Esophagus muscularis mucosa (tissue), 4 donors: ENCODE measurements at places on chromosomes 13 and 19. TPM values are rescaled to one million over a fixed set of nuclear protein-coding genes. Genes with fewer than 3 reads are reported as not detected.

Gene FXYD7
- not detected for total RNA-seq

GRCh38 chr13:31980830-31981229, 50.7 kb upstream of the FRY start:
- no peak for DNase-seq

DNA sequence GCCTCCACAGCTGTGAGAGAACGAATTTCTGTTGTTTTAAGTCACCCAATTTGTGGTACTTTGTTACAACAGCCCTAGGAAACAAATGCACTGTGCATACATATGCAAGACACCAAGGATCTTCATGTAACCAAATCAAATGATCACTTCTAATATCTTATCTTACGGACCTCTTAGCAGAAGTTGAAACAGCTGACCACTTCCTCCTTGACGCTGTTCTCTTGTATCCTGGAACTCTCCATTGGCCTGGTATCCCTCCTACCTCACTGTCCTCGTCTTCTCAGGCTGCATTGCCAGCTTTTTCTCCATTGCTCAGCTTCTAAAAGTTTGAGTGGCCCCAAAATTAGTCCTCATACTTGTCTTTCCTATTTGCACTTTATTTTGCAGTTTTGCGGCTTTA, 200.4 kb downstream of the DLEU7 start:
- no peak for DNase-seq

GRCh38 chr19:6800991-6801484, 28.5 kb downstream of the VAV1 start:
- no peak for DNase-seq

Gene PRTN3
- total RNA-seq, result 1.2 TPM

Gene METTL21C
- not detected for total RNA-seq

Gene C19orf85
- total RNA-seq, result not detected

DNA sequence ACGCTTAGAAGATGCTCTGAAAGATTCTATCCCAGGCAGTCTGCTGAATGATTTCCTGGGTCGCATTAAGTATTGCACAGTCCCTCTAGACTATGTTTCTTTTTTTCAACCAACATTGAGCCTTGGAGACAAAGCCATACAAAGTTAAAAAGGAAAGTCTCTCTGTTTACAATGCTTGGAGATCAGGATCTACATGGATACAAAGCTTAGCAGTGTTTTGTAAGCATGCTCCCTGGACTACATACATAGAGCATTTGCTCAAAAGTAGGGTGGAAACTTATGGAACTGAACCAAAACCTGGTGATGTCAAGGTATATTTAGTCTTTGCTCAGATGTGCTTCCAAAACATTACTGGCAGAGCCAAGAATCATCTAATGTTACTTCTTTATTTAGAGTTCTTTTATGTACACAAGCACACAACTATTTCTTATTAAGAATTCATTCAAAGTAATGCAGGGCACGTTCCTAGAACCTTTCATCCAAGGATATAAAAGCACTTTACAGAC, 241.2 kb downstream of the ABCC4 start:
- DNase-seq, result no peak

Gene ZNF584
- total RNA-seq, result 20.4 TPM

Gene NCCRP1
- 0.42 TPM for total RNA-seq

- no peak for DNase-seq
Measured at GRCh38 chr19:57321116-57321515, 844 bp downstream of the ZNF543 start.

Gene CYP4F11
- total RNA-seq, result 0.32 TPM

- DNase-seq, result no peak
Measured at GRCh38 chr13:51729866-51730553, 74.0 kb downstream of the DHRS12 start.

DNA sequence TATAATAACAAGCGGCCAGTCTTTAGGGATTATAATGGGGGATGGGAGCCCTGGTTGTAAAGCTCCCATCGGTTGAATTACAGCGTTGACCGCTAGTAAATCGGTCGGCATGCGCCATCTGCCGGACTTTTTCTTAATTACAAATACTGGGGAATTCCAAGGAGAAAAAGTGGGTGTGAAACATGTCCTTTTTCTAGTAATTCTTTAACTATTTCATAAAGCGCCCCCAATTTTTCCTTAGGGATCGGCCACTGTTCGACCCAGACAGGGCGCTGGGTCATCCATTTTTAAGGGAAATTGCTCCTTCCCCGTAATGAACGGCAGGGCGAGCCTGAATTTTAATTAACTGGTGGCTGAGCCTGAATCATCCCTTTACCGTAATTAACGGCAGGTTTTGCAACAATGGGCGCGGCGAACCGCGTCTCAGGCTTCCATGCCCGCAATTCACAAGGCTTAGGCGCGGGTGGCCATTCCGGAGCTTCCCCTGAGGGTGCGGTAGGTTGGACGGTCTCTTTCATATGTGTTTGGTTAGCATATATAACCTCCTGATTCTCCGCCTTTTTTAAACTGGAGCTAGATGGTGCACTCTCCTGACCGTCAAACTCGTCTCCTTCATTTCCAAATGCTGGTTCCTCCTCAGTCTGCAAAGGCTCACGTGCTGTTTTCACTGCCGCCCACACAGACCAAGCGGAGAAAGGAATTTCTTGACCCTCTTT, 30.2 kb upstream of the EVI5L start:
- DNase-seq, result no peak

GRCh38 chr19:7871437-7872305, 2.5 kb downstream of the PRR36 start:
- DNase-seq, result no peak

Gene ZNF541
- total RNA-seq, result 0.17 TPM

GRCh38 chr13:69094485-69094884, 1013.1 kb upstream of the ATXN8OS start:
- no peak for DNase-seq

- no peak for DNase-seq
Measured at GRCh38 chr13:50267917-50268316, 252.7 kb downstream of the KCNRG start.

DNA sequence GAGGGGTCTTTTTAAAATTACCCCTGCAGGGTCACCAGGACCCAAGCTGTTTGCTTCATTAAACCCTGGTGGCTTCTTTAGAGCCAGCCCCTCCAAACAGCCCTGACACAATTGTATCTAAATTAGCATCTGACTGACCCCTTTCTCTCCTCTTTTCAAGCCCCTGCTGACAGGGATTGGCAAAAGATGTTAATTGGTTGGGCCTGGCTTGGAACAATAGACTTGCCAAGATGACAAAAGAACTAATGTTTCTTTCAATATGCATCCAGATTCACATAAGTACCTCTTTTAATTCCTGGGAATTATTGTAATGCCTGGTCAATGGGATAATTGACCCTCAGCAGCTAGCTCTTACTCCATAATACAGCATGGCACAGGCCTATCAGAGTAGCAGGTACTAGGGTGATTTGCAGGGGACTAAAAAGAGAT, 140.8 kb downstream of the SHISA2 start:
- DNase-seq, result no peak

DNA sequence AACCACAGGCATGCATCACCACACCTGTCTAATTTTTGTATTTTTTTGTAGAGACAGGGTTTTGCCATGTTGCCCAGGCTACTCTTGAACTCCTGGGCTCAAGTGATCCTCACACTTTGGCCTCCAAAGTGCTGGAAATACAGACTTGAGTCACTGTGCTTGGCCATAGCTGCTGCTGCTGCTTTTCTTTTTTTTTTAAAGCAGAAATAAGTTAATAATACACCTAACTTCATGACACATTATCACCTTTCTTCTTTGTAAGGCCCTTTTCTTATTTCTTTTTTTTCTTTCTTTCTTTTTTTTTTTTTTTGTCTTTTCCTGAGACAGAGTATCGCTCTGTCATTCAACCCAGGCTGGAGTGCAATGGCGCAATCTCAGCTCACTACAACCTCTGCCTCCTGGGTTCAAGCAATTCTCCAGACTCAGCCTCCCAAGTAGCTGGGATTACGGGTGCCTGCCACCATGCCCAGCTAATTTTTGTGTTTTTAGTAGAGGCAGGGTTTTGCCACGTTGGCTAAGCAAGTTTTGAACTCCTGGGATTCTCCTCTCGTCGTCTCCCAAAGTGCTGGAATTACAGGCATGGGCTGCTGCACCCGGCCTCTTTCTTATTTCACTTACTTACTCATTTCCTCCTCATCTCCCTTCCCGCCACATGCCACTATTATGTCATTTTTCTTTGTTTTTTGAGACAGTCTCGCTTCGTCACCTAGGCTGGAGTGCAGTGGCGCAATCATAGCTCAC, 8.7 kb downstream of the SHKBP1 start:
- DNase-seq, result no peak

DNA sequence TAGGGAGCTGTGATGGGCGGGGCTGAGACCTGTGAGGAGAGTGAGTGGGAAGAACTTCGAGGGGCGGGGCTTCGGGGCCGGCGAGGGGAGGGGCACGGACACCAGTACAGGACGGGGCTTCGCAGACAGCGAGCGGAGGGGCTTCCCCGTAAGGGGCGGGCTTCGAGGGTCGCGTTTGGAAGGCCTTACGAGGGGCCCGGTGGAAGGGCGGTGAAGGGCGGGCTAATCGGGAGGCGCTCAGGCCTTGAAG, 4.1 kb upstream of the EMP3 start:
- DNase-seq, result peak; percentile 99

DNA sequence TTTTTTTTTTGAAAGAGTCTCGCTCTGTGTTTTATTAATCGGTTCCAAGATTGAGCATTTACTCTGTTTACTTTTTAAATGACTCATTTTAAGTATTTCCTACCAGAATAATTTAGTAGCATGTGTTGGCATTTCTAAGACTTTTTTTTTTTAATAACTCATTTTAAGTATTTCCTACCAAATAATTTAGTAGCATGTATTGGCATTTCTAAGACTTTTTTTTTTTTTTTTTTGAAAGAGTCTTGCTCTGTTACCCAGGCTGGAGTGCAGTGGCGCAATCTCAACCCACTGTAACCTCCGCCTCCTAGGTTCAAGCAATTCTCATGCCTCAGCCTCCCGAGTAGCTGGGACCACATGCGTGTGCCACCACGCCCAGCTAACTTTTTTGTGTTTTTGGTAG, 13.1 kb downstream of the SETDB2 start:
- DNase-seq, result no peak

GRCh38 chr19:47107202-47107952, 6.2 kb downstream of the ZC3H4 start:
- no peak for DNase-seq

- no peak for DNase-seq
Measured at GRCh38 chr13:111213964-111214726, 99.0 kb downstream of the ARHGEF7 start.

Gene ARHGAP33
- 3.3 TPM for total RNA-seq

Gene HCN2
- 0.42 TPM for total RNA-seq

DNA sequence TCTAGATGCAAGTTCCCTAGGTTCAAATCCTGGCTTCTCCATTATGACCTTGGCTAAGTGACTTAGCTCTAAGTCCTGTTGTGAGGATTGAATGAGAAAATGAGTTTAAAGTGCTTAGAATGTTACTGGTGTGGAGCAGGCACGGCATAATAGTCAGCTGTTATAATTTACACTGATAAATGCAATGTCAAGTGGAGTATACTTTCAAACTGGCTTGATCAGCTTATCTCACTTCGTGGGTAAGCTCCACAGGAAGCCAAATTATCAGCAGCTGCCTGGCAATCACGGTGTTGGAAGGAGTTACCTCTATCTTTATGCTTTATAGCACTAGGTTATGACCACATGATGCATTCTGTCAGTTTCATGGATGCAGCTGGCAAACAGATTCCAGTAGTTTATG, 272.8 kb downstream of the OLFM4 start:
- DNase-seq, result no peak

GRCh38 chr13:76300688-76301087, 585.5 kb downstream of the KCTD12 start:
- no peak for DNase-seq

- peak; percentile 97 for DNase-seq
Measured at GRCh38 chr19:45885556-45886426, at the start of gene IRF2BP1. TSS of gene IRF2BP1 (minus strand) at chr19:45886141. CDS start at chr19:45885774, 367 bp downstream.

DNA sequence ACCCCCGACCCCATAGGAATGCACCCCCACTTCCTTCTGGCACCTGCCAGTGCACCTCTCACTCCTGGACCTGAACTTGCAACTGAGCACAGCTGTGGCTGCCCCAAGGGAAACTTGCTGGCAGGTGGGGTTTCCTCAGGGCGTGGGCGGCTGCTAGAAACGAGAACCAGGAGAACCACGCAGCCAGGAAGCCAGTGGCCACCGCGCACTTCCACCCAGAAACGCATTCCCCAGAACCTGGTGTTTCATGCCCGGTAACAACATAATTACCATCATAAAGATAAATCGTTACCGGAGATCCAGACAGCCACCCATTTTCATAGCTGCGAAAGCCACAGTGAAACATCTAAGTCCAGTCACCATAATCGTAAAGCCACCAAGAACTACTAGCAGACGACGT, 75.2 kb upstream of the C13orf46 start:
- DNase-seq, result no peak

GRCh38 chr19:33616857-33617256, 4.9 kb upstream of the CHST8 start:
- no peak for DNase-seq

DNA sequence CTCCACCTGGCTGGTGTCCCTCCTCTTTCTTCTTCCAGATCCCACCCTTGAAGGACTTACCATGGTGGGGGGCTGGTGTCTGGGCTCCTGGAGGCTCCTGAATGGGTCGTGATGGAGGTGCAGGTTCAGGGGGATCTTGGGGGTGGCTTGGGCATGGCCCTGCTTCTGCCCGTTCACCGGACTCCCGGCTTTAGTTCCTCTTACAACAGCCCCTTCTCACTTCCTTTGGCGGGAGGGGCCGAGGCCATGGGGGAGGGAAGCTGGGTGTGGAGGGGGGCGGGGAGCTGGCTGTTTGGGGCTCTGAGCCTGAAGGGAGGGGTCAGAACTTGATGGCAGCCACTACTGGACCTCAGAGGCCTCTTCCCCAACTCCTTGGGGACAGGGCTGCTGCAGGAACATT, at the start of gene MYO1F:
Gene MYO1F (minus strand): TSS at position 196 of the 400 bp plus-strand sequence. CDS start 133 bp downstream, at position 63.
- DNase-seq, result no peak

DNA sequence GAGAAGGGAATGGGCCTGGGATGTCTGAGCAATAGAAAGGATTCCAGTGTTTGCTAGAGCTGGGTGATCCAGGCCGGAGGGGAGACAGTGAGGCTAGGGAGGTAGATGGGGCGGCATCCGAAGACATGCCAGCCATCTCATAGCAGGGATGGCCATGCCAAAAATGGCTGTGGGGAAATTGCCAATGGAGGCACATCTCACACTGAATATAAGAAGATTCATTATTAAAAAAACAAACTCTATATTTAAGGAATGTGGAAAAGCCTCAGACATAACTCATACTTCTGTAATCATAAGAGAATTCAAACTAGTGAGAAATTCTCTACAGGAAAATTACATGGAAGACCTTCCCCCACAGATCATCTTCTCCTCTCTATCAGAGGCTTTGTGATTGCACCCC, 289.2 kb downstream of the FGF9 start:
- DNase-seq, result no peak
